Astrocyte of the cerebellum (primary cell): ENCODE measurements at places on chromosomes 5 and 9.

- no peak for DNase-seq
These were observed 141.2 kb upstream of the IER5L start for GRCh38 chr9:129319076-129319937.

- no peak for DNase-seq
These were observed 428.2 kb downstream of the IRX1 start for GRCh38 chr5:4023753-4024335.

DNA sequence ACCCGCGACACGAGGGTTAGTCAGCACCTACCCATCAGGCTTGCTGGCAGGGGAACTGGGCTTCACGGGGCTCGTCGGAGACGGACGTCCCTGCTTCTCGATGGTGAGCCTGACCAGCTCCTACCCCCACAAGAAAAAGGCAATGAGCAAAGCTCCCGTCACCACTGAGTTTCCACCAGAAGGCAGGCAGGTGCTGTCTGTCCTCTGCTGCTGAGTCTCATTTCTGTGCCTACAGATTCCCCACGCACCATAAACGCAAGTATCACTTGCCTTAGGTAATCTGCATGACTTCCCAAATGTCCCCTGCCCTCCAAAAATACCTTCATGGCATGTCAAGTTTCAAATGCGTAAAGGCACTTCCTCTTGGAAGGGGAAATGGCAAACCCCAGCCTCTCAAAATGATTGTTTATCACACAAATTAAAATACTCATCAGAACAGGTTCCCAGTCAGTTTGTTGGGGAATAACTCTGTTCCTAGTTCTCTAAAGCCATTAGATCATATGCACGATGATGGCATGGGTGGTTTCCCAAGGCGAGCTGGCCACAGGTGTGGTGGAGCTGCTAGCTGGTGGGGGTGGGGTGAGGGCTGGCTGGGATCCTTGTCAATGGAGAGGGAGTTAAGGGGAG lies 85.0 kb downstream of the PRRT1B start:
- no peak for DNase-seq

GRCh38 chr5:1484730-1485578 lies 38.8 kb downstream of the LPCAT1 start:
- DNase-seq = no peak

GRCh38 chr9:111451570-111451969 lies 32.6 kb downstream of the ECPAS start:
- DNase-seq = no peak

DNA sequence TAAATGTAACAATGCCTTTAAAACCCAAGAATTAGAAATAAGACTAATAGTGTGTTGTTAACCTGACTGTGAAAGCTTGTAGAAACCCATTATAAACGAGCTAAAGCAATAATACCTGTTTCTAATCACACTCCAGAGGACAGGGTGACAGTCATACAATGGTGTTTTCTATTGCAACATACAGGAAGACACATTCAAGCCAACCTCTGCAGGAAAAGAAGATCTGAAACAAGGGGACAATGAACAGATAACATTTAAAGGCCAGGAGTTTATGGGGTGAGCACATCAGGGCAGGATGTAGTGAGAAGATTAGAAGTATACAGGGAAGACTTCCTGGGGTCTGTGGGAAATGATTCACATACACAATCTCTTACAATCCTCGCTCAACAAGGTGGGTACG lies 13.8 kb downstream of the BARHL1 start:
- no peak for DNase-seq

DNA sequence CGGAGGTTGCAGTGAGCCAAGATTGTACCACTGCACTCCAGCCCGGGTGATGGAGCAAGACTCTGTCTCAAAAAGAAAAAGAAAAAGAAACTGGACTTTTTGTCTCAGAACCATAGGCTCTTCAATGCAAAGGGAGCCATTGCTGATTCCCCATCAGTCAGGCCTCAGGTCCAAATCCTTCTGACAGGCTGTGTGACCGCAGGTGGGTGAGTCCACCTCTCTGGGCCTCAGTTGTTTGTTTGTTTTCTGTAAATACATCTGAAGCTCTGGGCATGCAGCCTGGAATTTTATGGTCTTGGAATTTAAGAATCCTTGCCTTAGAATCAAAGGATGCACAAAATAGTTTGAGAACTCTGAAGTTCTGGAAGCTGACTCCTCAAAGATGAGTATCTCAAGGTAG lies 21.1 kb upstream of the TOR2A start:
- DNase-seq = no peak

- DNase-seq = no peak
These were observed 76.3 kb upstream of the IQGAP2 start for GRCh38 chr5:76326577-76327302.

DNA sequence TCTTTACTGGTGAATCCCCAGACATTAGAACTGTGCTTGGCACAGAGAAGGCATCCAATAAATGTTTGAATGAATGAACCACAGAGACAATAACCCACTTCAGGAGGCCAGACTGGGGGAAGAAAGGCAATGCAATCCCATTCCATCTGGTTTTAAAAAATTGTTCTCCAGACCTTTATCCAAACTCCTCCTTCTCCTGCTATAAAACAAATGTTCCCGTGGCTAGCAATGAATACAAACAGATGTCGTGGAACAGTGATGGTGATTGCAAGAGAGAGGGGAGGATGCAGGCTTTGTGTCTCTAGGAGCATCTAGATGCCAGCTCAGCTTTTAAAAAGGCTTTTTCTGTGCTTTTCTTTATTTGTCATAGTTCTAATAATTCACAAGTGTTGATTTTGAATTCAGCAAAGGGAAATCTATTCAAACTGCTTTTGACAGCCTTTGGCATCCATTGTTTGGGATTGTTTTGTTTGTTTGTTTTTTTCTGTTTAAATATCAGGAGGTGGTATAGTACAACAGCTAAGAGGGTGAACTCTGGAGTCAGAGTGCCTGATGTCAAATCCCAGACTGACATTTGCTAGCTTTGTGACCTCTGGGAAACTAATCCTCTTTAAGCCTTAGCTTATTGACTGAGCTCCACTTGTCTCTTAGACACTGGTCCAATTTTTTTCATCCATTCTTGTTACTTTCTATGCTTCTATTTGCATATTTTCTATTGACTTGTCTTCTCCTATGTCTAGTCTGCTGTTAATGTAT lies 59.1 kb downstream of the TNFSF15 start:
- DNase-seq = no peak

DNA sequence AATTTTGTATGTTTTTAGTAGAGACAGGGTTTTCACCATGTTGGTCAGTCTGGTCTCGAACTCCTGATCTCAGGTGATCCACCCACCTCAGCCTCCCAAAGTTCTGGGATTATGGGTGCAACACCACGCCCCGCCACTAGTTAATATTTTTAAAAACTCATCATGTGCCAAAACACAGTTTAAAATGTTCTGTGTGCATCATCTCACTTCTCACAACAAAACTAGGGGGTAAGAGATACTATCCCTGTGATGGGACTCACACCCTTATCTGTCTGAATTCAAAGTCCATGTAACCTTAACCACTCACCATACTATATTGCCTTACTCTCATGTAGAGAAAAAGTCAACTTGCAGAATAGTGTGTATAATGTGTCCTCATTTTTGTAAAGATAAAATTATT lies 2.6 kb downstream of the PKD2L2 start:
- DNase-seq = no peak

DNA sequence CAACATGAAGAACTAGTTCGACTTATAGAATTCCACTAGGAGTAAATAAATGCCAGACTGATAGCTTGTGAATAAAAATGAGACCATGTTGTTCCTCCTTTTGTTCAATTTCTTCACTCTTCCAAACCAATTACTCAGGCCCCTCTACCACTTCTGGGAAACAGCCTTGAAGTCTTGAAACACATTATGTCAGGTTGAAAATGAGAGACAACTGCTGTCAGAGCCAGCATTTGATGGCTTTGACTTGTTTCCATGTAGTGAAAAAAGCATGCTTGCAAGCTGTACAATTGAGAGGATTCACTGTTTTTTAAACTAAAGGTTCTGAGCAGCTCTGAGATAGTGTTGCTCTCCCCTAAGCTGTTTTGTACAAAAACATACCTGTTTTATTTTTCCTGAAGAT lies 337.1 kb upstream of the SGCD start:
- DNase-seq = no peak

DNA sequence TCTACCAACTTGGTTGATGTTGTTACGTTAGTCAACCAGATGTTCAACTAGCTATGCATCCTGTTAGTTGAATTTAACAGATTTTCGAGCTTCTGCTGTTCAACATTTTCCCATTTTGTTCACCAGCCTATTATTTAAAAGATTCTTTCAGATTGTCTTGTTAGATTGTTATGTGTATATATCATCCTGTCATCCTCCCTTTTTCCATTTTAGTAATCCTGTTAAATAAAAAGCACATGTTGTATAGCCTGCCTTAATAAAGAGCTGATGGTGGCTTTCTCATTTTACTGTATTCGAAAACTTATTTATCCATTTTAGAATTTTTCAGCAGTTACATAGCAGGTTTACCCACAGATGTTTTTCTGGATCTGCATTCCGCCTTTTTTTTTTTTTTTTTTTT lies 4.3 kb downstream of the TMEFF1 start:
- no peak for DNase-seq

DNA sequence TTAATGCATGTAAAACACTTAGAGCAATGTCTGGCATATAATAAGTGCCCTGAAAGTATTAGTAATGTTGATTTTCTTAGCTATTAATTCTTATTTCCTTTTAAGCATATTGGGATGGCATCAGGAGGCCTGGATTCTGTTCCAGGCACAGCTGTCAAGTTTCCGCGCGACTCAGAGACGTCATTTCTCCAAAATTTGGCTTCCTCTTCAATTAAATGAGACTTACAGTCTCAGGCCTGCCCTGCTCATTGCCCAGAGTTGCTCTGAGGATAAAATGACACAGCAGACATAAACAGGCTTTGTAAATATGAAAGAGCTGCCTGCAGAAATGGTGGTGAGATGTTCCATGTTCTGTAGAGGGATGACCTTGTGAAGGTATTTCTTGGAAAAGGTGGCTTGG lies 159.8 kb upstream of the GLRA1 start:
- no peak for DNase-seq
